OCI-LY7 (cell line): ENCODE measurements at places on chromosomes 1 and 21.
A peak's percentile ranks its signal among the peaks of the same experiment; 100 is the strongest.

GRCh38 chr1:172005856-172006255 lies 164.6 kb downstream of the DNM3 start:
- DNase-seq: no peak

DNA sequence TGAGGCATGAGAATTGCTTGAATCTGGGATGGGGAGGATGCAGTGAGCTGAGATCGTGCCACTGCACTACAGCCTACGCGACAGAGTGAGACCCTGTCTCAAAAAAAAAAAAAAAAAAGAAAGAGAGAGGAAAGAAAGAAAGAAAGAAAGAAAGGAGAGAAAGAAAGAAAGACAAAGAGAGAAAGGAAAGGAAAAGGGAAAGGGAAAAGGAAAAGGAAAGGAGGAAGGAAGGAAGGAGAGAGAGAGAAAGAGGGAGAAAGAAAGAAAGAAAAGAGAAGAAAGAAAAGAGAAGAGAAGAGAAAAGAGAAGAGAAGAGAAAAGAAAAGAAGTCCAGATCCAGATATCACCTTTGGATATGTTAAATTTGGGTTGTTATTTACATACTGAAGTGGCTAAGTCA lies 106.0 kb downstream of the DPYD start:
- DNase-seq: no peak

DNA sequence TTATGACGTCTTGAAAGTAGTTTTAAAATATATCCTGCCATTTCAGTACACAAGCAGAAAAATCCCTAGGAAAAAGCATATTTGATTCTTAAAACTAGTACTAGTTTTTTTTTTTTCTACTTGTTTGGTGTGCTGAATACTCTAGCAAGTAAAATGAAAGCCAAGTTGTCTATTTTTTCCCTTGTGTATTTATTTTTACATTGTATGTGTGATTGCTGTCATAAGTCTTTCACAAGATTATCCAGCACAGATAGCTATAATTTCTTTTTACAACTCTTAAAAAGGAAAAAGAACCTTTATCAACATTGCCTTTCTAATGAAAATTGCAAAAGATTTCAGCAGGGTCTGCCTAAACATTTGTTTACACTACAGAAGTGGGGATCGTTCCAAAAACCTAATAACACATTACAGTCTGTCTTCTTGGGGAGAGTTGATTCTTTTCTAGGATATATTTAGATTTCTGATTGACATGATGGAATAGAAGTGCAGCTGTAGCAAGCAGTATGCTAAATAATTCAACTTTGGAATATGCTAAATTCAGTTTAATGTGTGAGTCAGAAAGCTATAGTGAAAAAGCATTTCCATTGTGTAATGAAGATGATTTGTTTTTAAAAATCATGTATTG lies 2.5 kb downstream of the DR1 start:
- no peak for DNase-seq

DNA sequence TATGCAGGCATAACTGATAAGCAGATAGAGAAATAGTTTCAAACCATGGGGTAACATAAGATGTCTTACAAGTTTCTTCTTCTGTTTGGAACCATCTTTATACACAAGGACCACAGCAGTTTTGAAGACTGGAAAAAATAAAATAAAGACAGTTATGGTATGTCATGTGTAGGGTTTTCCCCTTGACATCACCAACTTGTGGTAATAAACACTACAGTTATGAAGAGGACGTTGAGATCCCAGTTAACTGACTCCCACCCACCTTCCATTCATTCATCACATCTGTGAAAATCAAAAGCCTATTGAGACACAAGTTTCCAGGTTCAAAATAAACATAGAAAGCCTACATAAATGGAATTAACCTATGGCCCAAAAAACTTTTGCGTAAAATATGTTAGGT lies 92.5 kb upstream of the KRTAP19-8 start:
- DNase-seq: no peak

DNA sequence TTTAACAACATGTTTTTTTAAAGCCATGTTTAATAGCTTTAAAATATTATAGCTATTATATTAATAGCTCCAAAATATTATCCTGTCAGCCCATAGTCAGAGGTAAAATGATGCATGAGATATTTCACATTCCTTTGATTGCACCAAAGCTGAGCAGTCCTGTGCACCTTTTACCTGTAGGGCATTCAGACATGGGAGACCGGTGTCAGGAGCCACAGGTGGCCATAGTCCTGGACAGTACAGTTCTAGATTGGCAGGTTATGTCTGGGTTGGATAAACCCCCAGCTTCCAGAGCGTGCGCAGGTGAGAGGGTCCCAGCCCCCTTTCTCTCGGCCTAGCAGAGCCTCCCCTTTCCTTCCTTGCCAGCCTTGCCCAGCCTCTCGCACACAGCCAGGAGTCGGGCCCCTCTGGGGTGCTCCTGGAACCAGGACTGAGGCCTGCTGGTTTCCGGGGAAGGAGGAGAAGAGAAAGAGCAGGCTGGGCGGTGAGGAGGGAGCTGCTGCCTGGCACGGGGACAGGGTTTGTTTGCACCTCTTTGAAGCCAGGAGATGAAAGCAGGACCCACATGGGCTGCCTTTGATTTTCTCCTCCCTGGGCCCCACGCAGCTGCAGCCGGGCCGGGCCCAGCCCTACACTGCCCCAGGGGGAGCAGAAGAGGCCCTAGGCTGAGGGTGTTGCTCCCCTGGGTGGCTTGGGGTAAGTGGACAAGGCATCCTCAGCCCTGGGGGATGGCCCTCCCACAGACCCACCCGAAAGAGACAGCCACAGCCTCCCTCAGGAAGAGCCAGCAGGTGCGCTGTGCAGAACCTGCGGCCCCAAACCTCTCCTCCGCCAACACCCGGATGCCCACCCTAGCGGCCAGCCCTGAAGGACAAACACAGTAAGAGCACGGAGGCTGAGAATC lies 75.2 kb upstream of the TARDBP start:
- no peak for DNase-seq

- DNase-seq: no peak
Measured at GRCh38 chr1:229148041-229148671, 122.8 kb upstream of the RAB4A start.

DNA sequence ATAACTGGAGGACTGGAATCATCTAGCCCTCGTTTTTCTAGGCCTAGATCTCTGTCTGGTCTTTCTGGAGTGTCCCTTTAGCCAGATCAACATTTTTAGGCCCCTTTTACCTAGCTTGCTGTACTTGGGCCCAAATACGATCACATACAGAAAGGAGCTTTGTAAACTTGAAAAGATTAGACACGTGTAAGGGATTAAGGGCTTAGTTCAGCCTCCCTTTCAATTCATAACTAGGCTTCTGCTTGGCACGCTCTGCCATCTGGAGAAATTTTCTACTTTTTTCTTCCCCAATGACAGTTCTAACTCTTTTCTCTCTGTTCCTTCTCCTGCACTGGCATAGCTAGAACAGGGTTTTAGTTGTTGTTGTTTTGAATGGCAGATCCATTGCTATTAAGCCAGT lies 153.3 kb upstream of the BEND5 start:
- no peak for DNase-seq

DNA sequence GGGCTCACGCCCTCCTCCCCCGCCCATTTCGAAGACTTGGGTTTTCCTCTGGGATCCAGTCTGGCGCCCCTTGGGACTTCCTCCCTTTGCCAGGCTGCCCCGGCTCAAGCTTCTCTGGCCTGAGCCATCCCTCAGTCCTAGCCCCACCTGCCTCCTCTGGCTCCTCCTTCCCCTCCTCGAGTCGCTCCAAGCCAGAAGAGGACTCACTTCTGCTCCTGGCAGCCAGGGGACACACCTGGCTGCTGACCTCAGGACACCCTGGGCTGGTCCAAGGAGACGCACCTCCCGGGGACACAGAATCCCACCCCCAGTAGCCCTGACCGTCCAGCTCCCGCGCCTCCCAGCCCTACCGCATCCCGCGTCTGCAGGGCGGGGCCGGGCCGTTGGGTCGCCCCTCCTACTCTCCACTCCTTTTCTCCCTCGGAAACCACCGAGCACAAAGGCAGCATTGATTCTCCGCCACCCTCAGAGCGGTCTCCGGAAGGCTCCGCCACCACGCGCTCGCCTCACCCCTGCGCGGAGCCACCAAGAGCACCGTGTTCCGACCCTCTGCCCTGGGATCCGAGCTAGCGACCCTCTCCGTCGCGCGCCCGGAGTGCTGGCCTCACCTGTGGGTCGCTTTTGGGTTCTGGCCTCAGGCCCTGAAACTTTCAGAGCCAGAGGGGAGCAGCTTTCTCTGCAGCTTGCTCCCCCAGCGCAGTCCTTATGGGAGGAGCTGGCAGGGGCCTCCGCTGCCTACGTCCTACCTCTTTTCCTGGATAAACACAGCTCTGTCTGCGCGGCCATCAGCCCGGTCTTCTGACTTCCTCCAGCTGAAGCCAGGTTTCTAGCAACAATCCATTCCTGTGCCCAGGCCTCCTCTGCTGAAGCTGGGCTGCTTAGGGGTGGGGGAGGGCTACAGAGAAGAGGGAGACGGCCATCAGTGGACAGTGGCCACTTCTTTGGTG lies at the start of gene C2CD4D:
C2CD4D (minus strand) TSS at position 364 of the 947 bp plus-strand sequence. CDS start 831 bp downstream, outside the sequence.
- no peak for DNase-seq

GRCh38 chr21:45433301-45433700 lies 28.3 kb downstream of the COL18A1 start:
- no peak for DNase-seq

DNA sequence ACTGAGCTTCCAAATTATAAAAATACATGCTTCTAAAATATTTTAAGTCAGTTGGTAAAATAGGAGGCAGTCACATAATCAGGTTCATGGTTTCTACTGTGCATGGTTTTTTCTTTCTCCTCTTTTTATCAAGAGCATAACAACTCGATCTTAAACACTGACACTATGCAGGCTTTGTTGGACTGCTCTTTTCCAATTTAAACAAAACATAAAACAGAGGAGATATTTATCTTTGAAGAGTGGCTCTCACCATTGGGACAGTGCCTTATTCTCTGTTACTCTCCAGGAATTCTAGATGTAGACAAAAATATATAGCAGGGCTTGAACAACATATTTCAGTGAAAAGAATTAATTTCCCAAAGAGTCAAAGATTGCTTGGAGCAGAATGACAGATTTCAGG lies 883.5 kb upstream of the ADGRL2 start:
- no peak for DNase-seq

GRCh38 chr1:160219062-160219929 lies 14.1 kb downstream of the PEA15 start:
- no peak for DNase-seq

DNA sequence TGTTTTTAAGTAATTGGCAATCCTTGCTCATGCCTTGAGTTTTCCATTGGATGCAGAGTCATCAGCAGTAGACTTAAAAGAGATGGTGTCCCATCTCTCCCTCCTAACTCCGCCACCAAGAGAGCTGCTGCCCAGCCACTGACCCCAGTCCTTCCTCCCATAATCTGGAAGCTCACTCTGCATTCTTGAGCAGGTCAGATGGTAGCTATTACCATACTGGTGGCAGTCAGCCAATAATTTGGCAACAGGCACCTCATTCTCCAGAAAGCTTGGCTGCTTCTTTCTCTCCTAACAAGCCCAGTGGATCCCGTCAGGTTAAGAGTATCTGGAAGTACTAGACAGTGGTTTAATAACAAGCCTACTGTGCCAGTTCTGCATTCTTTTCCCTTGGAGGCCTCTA lies 272.1 kb downstream of the ZNF648 start:
- DNase-seq: no peak

- no peak for DNase-seq
Measured at GRCh38 chr1:157400766-157401165, 151.5 kb downstream of the FCRL5 start.

DNA sequence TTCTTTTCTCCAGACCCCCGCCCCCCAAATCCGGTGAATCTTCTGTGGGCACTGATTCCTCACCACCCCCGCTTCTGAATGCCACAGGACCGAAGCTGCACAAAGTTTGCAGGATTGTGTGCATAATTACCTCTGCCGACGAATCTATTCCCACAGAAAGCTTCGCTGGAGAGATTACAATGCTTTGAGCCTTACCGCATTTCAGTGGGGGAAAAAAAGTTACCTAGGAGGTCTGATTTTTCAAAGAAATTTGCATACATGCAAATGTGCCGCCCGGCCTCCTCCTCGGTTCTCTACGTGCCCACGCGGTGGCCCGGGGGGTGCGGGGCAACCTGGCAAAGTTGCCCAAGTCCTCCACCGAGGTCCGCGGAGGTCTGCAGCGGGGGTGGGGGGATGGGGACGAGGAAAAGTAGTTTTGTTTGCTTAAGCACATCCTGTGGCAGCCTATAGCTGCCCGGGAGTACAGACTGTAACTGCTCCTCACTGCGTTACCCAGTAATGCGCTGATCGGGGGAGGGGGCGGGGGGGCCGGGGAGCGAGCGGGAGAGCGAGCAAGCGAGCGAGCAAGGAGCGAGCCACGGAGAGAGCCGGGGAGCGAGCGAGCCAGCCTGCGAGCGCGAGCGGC lies 563 bp upstream of the NFIA start:
- peak; percentile 81 for DNase-seq

DNA sequence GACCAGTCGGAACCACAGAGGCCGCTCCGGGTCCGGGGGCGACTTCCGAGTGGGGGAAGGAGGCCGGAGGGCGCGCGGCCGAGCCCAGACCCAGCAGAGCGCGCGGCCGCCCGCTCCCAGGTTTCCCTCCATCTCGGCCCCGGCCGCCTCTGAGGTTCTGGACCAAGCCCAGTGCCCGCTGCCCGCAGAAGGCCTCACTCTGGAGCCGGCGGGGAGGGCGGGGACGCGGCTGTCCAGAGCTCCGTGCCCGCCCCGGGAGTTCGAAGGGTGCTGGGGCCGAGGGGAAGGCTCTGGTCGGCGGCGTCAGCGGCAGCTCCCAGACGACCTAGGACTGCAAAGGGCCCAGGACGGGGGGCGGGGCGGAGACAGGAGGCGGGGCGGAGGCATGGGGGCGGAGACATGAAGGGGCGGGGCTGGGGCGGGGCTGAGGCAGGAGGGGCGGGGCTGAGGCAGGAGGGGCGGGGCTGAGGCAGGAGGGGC lies 48.0 kb upstream of the SLC19A1 start:
- peak; percentile 5 for DNase-seq

GRCh38 chr1:184827600-184828368 lies 73.1 kb upstream of the EDEM3 start:
- no peak for DNase-seq

DNA sequence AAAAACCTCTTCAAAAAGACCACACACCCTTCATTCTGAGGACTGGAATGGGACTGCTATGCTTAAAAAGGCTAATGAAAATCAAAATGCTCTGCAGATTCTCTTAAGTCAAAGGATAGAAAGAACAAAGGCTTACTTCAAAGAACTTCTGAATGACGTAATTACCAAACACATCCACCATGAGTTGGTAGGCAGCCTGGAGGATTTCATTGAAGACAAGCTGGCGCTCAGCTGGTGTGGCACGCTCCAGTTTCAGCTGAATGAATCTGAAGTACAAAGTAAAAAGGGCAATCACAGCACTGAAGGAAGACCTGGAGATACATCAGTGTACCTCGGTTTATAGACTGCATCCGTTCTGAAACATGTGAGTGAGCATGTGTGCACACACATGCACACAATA lies 43.5 kb upstream of the SDC3 start:
- no peak for DNase-seq

- no peak for DNase-seq
Measured at GRCh38 chr1:42316292-42316691, 18.7 kb downstream of the FOXJ3 start.
